ENCODE measurements at places on chromosomes 3 and 15.

DNA sequence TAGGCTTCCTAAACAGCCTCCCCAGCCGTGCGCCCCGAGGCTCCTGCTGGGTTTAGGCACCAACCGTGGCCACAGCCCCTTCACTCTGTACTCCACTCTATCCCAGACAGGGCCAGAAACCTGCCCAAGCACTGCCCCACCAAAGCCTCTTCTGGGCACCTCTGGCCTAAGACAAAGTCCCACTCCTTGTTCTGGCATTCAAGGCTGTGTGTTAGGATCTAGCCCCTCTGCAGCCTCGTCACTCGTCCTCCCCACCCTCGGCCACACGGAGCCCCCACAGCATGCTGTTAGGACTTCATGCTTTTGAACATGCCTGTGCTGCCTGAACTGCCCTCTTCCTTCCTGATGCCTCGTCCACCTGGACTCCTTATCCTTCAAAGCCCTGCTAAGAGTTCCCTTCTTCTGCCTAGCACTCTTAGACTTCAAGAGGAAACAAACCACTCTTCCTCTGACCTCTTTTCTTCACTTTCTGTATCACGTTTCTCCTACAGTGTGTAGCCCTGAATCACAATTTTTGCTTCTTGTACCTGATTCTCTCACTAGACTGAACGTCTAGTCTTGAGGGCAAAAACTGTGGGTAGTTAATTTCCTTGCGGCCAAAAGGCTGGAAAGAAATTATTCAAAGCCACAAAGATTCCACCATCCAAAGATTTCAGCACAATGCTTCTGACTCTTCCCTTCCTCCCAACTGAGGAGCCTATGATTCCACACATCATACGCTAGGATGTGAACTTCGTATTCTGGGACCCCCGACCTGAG is 28.6 kb downstream of the WNT7A start:
- DNase-seq = no peak

- DNase-seq = no peak
Observed at GRCh38 chr3:134881305-134881704, 86.2 kb downstream of the EPHB1 start.

GRCh38 chr3:187612656-187613055 is 57.5 kb downstream of the SST start:
- DNase-seq = no peak

- DNase-seq = no peak
Observed at GRCh38 chr15:89081878-89082277, 6.4 kb upstream of the ABHD2 start.

GRCh38 chr3:150362515-150363302 is 45.4 kb upstream of the TSC22D2 start:
- DNase-seq = no peak

DNA sequence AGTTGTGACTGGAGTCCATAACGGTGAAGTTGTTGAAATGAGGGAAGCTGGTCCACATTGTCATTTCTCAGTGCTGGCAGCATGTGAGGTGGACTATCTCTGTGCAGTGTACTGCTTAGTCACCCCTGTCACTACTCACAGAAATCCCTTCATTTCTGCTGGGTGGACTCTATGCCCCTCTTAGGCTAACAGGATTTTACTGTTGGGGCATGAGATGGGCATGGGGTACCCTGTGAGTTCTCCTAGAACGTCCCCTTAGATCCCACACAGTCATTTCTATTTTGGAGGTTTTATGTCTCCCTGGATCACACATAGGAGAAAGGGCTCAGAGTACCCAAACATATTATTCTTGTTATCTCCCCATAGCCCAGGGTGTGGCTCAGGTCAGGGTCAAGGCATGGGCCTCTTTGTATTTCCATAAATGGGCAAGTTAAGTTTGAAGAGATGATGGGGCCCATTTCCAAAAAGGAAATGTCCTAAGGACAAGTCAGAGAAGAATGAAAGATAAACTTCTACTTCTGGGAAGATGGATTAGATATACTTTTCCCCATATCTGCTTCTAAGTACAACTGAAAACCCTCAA is 15.2 kb downstream of the P2RY1 start:
- DNase-seq = no peak

DNA sequence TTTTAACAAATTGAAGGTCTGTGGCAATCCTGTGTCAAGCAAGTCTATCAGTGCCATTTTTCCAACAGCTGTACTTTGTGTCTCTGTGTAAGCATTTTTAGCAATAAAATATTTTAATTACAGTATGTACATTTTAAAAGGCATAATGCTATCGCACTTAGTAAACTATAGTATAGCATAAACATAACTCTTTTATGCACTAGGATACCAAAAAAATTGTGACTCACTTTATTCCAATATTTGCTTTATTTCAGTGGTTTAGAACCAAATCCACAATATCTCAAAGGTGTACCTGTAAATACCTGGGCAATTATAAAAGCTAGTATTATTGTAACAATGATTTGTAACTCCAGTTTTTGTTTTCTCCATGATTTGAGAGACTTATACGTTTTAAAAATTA is 46.5 kb downstream of the FRMD5 start:
- no peak for DNase-seq

- no peak for DNase-seq
Observed at GRCh38 chr3:67875858-67876257, 221.4 kb upstream of the SUCLG2 start.

Measured in stimulated activated CD4-positive, alpha-beta T cell treated with anti-CD3 and anti-CD28 coated beads, Interleukin-4, amount 100 ng/mL, for 48 hours (primary cell).